ENCODE measurements at places on chromosomes 5 and 9.

DNA sequence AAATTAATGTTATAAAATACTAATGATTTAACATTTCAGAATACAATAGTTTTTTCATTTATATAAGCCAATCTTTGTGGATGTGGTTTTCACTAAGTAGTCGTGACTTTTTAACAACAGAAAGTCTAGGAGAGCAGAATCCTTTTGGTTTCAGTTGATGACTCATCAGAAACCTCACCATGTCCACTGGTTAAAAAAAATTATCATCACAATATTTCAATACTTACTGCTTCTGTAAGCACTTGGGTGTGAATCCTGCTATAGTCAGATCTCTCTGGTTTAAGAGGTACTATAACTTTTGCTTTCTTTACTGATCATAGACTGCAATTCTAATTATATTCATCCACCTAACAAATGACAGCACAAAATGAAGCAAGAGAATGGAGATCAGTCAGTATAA is 77.2 kb downstream of the MRPS30 start:
- DNase-seq, result no peak

- no peak for DNase-seq
These were observed 225.5 kb downstream of the PTPRD start for GRCh38 chr9:10387282-10387681.

GRCh38 chr5:91670563-91670962 is 287.4 kb upstream of the ARRDC3 start:
- no peak for DNase-seq

GRCh38 chr9:101977614-101978210 is 239.3 kb upstream of the GRIN3A start:
- DNase-seq, result peak; percentile 7

DNA sequence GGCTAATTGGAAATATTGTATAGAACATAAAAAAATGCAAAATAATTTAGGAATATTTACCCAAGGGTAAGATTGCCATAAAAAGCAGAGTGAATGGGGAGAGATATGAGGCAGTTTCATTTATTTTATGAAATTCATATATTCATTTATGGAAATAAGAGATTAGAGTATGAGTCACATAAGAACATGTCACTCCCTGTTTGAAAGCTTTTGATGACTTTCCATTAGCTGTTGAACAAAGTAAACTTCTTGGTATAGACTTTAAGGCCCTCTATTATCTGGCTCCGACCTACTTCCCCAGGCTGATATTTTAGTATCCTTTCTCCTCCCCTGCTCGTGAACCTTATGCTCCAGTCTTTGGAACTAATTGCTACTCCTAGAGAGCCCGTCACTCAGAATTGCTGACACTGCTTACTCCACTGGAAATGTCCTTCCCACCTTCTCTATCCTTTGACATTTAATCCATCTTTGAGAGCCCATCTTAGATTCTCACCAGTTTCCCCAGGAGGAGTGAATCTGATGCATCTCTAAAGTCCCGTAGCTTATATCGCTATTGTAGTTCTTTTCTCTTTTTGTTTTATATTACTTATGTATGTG is 8.9 kb upstream of the ACTBL2 start:
- DNase-seq, result no peak

GRCh38 chr5:138890644-138891043 is 15.5 kb upstream of the LRRTM2 start:
- DNase-seq, result no peak

GRCh38 chr9:79658926-79659325 is 87.2 kb downstream of the TLE4 start:
- DNase-seq, result no peak

- no peak for DNase-seq
These were observed 26.2 kb downstream of the ZNF474 start for GRCh38 chr5:122155546-122155945.

- no peak for DNase-seq
These were observed 76.5 kb downstream of the DAP start for GRCh38 chr5:10684303-10685086.

GRCh38 chr9:135474915-135475314 is 4.7 kb upstream of the PPP1R26 start:
- DNase-seq, result no peak

GRCh38 chr9:135135171-135135928 is 47.9 kb downstream of the OLFM1 start:
- DNase-seq, result no peak

Measured in AG20443 (cell line).